Stimulated activated CD4-positive, alpha-beta T cell treated with anti-CD3 and anti-CD28 coated beads, Interleukin-4, amount 100 ng/mL, for 1 hour (primary cell): ENCODE measurements at places on chromosomes 16 and 17.

DNA sequence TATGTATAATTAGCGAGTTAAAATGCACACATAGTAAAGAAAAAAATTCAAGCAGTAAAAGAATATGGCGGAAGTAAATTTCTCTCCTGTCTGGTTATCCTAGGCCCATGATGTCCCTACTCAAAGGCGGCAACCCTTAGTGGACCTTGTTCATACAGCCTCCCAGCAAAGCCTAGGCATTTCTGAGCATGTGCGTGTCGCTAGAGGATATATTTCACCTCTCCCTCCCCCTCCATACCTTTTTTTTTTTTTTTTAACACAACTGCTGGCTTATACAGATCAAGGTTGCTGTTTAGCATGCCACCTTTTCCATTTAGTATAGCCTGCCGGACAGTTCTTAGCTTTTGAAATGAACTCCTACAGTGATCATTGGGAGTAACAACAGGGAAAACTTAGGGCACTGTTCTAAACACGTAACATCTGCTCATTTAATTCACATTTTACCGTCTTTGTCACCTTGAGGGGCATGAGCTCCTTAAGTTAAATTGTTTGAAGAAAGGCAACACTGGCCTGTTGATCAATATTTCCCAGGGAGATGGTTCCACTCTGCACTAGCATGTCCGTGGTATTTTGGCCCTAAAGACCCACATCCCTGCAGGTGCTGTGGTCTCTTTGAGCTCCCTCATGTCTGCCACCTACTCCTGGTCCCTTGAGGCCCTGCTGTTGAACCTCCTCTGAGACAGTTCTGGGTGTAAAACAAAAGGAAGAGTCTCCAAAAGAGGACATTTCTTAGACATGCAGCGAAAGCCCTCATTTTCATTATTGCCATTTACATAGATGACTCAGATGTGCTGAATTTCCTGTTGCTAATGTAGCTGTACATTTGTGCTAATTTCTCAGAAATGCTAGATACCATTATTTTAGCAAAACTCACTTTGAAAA, 4.1 kb upstream of the TNFRSF13B start:
- no peak for DNase-seq

DNA sequence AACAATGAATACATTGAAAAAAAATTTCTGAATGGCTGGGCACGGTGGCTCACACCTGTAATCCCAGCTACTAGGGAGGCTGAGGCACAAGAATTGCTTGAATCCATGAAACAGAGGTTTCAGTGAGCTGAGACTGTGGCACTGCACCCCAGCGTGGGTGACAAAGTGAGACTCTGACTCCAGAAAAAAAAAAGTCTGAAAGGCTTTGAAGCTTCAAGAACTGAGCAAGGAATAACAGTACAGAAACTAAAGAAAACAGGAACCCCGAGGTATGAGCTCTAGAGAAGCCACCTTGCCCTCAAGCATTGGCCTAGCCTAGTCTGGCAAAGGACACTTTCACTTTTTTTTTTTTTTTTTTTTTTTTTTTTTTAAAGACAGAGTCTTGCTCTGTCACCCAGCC, 45.0 kb downstream of the TEX2 start:
- peak; percentile 31 for DNase-seq

DNA sequence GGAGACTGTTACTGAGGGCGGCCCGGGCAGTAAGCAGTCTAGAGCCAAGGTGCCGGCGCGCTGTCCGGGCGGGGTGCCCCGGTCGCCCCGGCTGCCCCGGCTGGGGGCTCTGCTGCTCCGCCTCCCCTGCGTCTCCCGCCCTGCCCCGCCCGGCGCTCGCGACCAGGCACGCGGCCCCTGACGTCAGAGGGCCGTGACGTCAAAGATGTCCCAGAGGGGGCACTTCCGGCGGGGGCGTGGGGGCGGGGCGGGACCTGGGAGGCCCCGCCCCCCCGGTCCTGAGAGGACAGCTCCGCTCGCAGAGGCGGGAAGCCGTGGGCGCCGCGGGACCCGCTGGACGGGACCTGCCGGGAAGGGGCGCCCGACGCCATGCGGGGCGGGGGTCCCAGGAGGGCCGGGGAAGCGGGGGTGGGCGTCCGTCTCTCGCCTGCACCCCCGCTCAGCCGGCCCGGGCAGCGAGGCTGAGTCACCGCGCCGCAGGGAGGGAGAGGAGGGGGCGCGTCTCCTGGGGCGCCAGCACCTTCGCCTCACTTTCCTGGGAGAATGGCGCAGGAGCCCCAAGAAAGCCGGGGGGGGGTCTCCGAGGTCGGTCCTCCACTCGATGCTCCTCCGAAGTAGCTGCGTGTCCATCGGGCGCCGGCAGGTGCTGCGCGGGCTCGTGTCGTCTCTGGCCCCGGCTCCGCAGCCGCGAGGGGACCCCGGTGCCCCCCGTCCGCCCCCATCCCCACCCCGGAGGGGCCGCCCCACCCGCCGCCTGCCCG, 4.4 kb upstream of the HIC1 start:
- DNase-seq, result peak; percentile 76

DNA sequence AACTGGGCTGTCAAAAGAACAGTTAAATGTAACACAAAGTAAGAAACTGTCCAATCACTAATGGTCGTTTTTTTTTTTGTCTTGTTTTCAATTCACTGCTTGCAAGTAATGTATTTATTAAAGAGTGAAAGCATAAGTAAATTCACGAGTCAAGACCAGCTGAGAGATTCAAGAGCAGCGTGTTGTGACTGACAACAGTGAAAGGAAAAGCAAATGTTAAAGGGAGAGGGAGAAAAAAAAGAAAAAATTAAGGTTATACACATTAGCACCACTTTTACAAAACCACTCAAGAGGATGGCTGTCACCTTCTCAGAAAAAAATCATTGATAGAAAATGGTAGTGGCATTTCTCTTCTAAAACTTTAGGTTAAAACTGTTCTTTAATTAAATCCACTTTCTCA, 36.1 kb downstream of the GPATCH8 start:
- DNase-seq, result no peak

GRCh38 chr16:49431040-49431439, 57.4 kb downstream of the C16orf78 start:
- DNase-seq, result no peak

DNA sequence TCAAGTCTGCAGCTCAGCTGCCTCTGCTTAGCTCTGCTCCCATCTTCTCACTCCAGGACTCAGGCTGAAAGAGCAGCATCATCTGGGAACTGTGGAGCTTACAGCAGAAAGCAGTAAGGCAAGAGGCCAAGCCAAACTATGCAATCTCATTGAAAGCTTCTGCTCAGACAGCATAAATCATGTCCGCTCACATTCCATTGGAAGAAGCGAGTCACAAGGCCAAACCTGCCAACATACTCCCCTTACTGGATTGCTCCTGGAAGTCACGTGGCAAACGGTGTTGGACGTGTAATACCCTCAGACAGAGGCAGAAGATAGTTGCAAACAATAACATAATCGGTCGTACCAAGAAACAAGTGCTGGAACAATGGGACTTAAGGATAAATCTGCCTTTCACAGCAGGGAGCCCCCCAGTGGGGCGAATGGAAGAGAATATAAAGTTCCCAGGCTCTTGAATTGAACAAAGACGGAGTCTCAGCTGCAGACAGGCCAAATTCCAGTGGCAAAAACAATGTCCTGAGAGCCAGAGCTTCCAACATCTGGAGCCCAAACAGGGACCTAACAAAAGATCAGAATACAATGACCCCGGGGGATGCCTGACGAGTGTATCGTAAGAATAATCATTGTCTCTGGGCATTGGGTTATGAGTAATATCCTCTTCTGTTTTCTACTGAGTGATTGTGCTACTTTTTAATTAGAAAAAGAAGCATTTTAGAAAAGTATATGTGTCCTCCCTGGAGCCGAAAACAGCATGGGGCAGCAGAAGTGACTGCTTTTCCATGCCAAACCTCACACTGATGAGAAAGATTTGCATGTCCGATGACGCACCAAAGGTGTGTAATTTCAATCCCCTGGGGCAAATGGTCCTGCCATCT, 68.4 kb downstream of the CMC2 start:
- no peak for DNase-seq

GRCh38 chr17:73650140-73650539, 5.9 kb upstream of the SDK2 start:
- no peak for DNase-seq

DNA sequence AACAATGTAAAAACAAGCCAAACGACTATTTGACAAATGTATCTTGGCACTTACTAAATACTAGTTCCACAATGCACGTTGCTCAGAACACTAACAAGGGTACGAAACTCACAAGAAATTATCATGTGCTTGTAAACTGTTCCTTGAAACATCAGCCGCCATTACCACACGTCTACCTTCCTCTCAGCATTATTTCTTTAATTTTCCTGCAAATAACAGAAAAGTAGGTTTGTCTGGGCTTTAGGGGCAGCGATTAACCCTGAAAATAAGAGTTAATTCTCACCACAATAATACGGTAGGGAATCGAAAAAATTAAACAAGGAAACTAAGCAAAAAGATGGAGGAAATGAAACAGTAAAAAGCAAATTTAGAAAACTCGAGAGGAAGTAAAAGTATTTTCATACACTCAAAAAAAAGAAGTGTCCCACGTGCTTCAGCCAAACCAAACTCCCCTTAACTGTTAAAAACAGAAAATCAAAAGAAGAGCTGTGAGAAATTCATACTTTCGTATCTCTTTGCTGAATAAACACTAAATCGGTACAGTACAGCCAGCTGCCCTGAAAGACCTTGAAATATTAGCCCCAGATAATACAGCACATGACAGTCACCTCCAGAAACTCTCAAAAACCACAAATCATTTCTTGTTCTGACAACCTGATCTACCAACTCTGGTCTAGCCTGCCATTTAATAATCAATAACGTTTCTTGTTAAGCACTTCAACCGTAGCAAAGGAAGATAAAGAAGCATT, 1.2 kb downstream of the ARHGAP17 start:
- DNase-seq, result no peak

DNA sequence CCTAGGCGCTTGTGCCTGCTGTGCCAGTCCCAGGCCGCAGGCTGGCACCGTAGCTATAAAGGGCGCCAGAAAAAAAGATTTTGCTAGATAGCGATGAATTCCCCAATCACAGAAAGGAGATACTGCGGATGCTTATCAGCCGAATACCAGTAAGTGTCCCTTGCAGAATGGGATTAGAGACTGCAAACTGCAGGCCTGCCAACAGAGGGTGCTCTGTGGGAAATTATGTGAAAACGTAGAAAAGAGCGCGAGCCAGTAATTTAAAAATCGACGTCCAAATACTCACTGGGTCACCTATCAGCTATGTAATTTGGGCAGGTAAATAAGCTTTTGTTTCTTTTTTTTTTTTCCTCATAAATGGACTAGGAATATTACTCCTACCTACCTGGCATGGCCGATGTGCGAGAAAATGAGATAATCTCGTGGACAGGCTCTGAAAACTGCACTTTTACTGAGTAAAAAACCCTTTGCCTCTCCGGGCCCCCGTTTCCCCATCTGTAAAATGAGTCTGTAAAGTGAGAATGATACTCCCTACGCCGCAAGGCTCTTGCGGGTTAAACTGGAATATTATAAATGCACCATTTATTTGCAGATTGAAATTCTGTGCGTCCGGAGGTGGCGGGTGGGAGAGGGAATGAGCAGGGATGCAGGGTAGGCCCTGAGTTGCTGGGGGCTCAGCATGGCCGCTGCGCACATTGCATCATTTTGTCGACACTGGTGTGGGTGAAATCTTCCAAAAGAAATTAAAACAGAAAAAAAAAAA, 1.2 kb upstream of the COG1 start:
- peak; percentile 64 for DNase-seq

DNA sequence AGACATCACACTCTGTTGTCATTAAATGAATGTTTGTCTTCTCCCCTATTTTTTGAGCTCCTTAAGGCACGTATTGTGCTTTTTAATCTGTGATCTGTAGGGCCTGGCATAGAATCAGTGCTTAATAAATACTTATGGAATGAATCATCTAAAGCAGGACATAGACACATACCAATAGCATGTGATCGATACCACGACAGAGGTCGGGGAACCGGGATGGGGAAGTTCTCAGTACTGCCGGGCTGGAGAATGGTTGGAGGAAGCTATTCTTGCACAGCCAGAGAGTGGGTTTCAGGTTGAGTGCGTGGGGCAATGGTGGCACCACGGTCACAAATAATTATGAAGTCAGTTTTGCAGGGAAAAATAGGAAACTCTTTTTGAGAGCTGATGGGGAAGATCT, 26.8 kb downstream of the NLRP1 start:
- DNase-seq, result no peak

- peak; percentile 76 for DNase-seq
Observed at GRCh38 chr16:47143677-47144558, at the start of gene NETO2. Gene NETO2 (minus strand): TSS chr16:47143945. CDS start chr16:47143612, 333 bp downstream.

GRCh38 chr17:74786431-74787055, 10.4 kb upstream of the NAT9 start:
- DNase-seq, result no peak
